ENCODE measurements at places on chromosomes 2 and 18. TPM values are rescaled to one million over a fixed set of nuclear protein-coding genes. Genes with fewer than 3 reads are reported as not detected.
A peak's percentile ranks its signal among the peaks of the same experiment; 100 is the strongest.

GRCh38 chr18:34957864-34958259 lies 83.4 kb upstream of the MAPRE2 start:
- no peak for DNase-seq

- DNase-seq: peak; percentile 91
Measured at GRCh38 chr2:19358242-19359020, at the start of gene OSR1. OSR1 (minus strand) TSS chr2:19358623; CDS start chr2:19353805, 4,818 bp downstream.

DNA sequence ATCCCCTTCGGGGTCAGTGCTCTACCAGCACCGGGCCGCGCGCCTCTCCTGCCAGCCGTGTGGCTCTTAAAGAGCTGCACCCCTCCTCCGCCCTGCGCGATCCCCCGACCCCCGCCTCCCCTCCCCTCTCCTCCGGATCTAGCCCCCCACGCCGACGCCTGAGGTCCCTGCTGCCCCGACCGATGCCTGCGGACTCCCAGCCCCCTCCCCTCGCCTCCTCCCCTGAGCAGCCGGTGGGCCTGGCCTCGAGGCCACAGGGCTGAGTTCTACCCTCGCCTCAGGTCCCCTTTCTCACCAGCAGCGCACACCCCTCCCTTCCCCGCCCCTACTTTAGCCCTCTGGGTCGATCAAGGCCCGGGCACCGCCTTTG lies 5.8 kb upstream of the SIX3 start:
- DNase-seq: peak; percentile 83

Gene TUBA4B
- not detected for total RNA-seq

Gene CCDC141
- total RNA-seq: 118 TPM

DNA sequence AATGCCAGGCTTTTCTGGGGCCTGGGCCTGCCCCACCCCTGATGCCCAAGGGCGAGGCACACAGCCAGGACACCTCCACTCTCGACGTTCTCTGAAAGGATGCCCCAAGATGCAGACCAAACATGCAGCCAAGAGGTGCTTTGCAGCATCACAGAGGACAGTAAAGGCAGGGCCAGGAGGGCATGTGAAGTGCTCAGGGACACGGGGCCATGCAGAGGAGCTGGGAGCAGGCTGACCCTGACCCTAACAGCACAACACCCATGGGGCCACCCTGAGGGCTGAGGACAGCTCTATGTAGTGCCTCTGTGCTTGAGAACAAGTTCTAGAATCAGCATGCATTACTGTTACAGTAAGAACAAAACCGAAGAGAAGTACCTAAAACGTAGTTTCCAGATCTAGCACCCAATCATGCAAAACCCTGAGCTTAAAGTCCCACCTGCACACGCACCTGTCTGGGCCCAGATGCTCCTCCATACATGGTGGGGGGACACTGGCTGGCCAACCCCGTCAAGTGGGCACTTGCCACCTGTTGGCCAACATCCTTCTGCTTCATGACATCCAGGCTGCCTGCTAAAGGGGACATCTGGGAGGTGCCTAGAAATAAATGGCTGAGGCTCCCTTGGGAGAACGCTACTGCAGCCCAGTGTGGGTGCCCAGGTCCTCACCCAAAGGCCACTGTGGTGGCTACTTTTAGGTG lies 15.4 kb downstream of the HS6ST1 start:
- DNase-seq: no peak

- no peak for DNase-seq
Measured at GRCh38 chr2:188604579-188604978, 312.9 kb downstream of the GULP1 start.

- peak; percentile 95 for DNase-seq
Measured at GRCh38 chr2:238720232-238720672, 127.6 kb upstream of the TWIST2 start.

DNA sequence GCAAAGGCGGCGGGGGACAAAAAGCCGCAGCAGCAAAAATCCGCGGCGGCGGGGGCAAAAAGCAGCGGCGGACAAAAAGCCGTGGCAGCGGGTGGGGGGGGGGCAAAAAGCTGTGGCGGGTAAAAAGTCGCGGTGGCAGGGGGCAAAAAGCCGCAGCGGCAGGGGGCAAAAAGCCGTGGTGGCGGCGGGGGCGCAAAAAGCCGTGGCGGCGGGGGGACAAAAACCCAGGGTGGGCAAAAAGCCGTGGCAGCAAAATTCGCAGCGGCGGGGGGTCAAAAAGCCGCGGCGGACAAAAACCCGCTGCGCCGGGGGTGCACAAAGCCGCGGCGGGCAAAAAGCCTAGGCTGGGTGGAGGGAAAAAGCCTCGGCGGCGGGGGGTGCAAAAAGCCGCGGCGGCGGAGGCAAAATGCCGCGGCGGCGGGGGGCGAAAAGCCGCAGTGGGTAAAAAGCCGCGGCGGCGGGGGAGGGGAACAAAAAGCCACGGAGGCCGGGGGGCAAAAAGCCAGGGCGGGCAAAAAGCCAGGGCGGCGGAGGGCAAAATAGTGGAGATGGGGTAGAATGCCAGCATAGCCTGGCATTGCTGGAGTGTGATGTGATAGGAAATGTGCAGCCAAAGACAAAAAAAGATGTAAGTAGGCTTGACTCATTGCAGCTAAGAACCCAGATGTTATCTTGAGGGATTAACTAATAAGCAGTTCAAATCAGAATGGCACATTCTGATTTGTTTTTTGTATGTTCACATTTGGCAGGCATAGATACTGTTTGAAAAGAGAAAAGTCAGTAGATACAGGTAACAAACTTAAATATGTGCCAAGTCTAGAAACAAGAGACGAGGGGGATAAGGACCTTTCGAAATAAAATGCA lies 1076.3 kb downstream of the RPIA start:
- no peak for DNase-seq

- DNase-seq: no peak
Measured at GRCh38 chr2:1283871-1284270, 129.4 kb upstream of the TPO start.

Gene CARF
- total RNA-seq: 6.1 TPM

- peak; percentile 27 for DNase-seq
Measured at GRCh38 chr2:239152916-239153305, 247.9 kb downstream of the HDAC4 start.

- no peak for DNase-seq
Measured at GRCh38 chr2:232076736-232077135, 115.2 kb downstream of the DIS3L2 start.

Gene FSIP2
- 6.7 TPM for total RNA-seq

- no peak for DNase-seq
Measured at GRCh38 chr2:20457661-20458630, 11.1 kb downstream of the RHOB start.

Gene RAD51AP2
- 0.18 TPM for total RNA-seq

Gene TCF23
- not detected for total RNA-seq

Gene SERPINB4
- 0.54 TPM for total RNA-seq

DNA sequence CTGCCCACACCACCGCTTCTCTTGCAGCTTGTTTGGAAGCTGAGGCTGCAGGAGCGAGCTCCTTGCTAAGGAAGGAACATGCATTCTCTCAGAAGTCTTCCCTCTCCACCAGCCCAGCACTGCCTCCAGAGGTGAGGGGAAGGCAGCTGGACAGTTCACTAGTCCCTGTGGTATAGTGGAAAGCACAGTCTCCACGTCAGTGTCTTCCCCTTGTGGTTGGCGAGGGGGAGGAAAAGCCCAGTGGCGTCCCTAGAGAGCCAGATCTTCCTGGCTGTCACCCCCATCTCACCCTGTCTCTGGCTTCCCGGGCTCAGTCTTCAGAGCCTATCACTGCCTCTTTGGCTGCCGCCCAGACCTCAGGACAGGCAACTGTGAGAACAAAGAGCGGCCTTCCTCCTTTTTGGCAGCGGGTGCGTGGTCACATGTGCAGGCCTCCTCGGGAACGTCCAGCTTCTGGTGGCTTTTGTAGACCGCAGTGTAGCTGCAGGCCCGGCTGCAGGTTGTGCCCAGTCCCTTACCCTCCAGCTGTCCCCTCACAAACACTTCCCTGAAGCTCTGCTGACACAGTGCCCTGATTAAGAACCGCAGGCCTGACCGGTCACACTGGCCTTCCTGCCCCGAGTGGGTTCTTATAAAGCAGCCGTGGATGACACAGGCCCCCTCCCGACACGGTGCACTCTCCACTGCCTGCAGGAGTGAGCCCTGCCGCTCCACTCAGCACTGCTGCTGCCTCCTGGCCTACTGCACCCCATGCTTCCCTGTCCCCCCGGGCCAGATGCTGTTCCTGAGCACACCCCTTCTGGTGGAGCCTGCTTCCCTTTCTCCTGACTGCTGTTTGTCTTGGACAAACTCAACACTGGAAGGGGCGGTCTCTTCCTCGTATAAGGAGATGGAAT lies 90.9 kb downstream of the RNF144A start:
- peak; percentile 59 for DNase-seq

- no peak for DNase-seq
Measured at GRCh38 chr2:180539541-180539940, 440.9 kb upstream of the UBE2E3 start.

DNA sequence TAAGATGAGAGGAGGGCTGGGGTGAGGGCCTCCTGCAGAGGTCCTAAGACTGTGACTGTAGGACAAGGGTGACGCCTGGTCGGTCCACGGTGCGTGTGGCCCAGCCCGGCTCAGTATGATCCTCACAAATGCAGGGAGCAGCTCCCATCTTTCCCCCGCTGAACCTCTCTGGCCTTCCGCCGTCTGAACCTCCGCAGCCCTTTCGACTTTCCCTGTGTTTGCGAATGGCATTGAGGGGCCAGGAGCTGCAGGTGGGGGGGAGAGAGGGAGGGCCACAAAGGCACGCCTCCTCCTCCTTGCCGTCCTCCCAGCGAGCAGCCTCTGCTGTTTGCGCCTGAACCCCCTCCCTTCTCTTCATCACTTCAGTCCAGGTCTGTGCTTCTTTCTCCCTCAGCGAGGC lies 68.6 kb upstream of the PXDN start:
- no peak for DNase-seq

DNA sequence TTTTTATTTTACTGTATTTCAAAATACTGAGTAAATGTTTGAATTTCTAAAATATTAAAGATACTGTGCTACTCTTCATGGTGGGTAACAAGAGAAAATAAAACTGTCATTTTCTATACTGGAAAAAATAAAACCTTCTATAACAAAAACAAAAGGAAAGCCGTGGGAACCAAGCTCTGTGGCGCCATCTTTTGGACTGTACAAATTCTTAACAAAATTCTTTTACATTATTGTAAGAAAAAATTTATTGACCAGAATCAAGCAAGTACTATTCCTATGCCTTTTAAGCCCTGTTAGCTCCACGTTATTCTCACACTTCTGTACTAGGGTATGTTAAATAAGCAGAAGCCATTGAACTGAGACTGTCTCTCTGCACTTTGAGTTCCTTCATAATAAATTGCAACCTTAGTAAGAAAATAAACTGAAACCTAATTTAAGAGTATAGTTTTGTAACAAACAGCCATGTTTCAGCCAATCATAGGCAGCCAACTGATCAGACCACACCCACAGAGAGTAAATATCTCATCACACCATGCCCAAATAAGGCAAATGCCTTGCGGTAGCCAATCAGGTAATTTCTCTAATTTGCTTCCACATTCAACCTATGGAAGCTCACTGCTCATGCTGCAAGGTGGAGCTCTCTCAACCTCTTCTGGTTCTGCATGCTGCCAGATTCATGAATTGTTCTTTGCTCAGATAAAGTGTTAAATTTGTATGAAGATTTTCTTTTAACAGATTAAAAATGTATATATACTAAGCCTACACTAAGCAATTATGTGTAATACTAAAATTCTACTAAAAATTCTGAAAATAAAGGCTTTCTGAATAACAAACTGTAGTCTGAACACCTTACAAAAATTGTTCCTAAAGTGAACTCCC lies 42.2 kb downstream of the HIBCH start:
- DNase-seq: peak; percentile 52

DNA sequence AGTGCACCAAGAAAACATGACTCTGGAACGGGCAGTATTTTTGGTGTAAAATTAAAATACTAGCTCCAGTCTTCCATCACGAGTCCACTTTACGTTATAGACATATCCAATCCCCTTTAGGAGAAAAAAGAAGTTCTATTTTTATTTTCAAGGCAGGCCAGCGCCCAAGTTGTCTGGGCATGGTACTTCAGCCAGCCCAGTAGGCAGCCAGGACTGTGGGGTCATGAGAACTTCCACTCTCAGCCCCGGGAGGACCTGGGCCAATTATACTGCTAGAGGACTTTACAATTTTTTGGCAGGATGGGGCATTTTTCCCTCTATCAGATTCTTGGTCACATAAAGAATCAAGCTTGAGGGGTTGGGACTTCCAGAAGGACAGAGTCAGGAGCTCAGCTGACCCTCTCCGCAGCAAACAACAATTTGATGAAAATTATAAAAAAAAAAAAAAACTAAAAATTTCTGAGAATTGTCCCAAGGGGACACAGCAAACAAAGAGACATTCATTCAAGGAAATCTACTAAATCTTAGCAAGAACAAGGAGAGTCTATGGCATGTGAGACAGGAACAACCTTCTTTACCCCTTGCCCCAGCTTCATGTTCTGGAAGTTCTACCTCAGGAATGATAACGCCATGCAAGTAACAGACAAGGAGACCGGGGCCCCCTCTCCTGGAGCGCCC lies 37.3 kb upstream of the B3GNT2 start:
- DNase-seq: peak; percentile 27

DNA sequence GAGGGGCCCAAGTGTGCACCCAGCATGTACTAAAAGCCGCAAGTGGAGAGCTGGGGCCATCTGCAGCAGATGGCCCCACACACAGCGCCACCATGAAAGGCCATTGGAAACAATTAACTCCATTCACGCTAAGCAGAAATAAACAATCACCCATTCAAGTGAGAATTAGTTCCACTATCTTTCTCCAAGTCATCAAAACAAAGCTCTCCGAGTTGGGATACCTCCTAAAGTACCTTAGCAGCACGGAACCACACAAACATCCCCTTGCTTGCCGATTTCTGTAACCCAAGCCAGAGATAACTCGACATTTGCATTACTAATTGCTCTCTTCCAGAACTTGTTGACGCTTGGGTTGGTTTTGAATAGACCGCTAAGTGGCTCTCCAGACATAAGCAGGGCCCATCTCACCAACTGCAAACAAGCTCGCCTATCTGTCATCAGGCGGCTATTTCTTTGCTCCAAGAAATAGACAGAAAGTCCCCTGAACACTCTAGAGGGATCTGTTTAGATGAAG lies 840.6 kb upstream of the SALL3 start:
- DNase-seq: peak; percentile 83

DNA sequence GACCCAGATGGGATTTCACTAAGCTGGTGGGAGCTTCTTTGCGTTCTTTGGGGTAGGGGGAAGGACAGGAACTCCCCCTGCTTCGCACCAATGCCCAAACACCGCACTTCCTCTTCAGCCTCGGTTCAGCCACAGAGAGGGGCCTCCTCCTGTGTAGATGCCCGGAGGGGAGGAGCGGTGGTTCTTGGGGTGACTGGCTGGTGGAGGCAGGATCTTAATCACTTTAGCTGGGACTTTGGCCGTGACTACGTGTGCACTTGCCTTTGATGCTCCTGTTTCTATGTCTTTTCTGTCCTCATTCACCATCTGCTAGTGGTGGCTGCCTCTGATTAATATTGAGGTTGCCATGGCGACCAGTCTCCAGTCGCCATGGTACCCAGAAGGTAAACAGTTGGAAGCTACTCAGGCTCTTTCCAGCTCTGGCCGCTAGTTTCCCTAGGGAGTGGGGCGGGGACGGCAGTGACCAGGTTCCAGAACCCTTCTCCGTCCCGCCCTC lies 1.9 kb downstream of the CNGA3 start:
- DNase-seq: peak; percentile 80

Gene KIF1A
- total RNA-seq: 88.9 TPM

GRCh38 chr2:11716689-11717321 lies 29.6 kb upstream of the LPIN1 start:
- DNase-seq: no peak

Gene FOXI3
- 0.93 TPM for total RNA-seq
